ENCODE measurements at places on chromosomes 2 and 18. TPM values are rescaled to one million over a fixed set of nuclear protein-coding genes. Genes with fewer than 3 reads are reported as not detected.
A peak's percentile ranks its signal among the peaks of the same experiment; 100 is the strongest.

Gene KCNS3
- 17.4 TPM for total RNA-seq

Gene EGR4
- 11.4 TPM for total RNA-seq

DNA sequence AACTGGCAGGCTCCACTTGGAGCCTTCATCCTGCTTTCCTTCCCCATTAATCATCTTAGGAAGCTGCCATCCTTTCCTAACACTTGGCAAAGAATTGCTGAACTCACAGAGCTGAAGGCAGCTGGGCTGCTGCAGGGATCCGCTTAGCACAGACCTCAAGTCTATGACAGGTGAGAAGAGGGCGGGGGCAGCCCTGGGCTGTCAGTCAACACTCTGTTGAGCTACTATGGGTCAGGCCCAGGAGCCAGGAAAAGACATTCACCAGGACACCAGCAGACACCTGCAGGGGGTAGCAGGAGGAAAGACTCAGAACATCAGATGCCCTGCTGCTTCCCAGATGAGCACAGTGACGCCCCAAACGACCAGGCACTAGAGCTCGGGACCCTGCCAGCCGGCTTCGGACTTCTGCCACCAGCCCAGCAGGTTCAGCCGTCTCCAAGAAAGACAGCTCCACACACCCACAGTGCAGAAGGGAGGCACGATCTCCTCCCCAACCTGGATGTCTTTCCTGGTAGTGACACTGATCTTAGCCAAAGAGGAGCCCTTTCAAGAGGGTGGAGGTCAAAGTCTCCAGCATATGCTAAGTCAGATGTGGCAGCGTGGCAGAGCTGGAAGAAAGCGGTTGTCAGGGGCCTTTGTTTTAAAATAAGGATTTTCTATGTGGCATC is 55.2 kb downstream of the SNORC start:
- H3K27ac ChIP-seq = no peak overlapping the region
- H3K4me1 ChIP-seq = peaks cover 6% of the 10 kb centered on the region
- no peaks in the 10 kb centered on the region for H3K36me3 ChIP-seq
- H3K4me3 ChIP-seq = no peak overlapping the region
- H3K27me3 ChIP-seq = peaks cover 13% of the 10 kb centered on the region
- no peak for DNase-seq

Gene EPHA4
- total RNA-seq = 88.8 TPM

Gene NCOA1
- 72.4 TPM for total RNA-seq

DNA sequence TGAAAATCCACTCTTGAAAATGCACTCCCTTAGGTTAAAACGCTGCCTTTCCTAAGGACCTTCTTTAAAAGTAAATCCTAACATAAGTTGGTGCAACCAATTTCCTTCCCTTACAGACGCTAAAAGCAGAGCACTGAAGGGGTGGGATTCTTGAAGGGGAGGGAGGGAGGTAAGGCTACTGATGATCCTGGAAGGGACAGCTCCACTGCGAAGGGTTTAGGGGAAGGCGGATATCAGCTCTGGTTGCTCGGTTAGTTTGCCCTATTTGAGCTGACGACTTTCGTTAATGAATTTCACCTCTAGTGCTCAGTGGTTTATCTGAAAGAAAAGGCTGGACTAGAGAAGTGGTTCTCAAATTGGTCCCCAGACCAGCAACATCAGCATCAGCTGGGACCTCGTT is 49.7 kb upstream of the SIGLEC15 start:
- no peak for DNase-seq
- H3K27me3 ChIP-seq = no peaks in the 10 kb centered on the region
- no peaks in the 10 kb centered on the region for H3K36me3 ChIP-seq
- peak overlapping the region; percentile 46 for H3K27ac ChIP-seq
- H3K4me3 ChIP-seq = peak overlapping the region; percentile 27

- H3K4me1 ChIP-seq = peaks cover 7% of the 10 kb centered on the region
- H3K27ac ChIP-seq = no peak overlapping the region
- H3K4me3 ChIP-seq = no peak overlapping the region
Measured at GRCh38 chr2:159111346-159111927, 143.0 kb downstream of the TANC1 start.

DNA sequence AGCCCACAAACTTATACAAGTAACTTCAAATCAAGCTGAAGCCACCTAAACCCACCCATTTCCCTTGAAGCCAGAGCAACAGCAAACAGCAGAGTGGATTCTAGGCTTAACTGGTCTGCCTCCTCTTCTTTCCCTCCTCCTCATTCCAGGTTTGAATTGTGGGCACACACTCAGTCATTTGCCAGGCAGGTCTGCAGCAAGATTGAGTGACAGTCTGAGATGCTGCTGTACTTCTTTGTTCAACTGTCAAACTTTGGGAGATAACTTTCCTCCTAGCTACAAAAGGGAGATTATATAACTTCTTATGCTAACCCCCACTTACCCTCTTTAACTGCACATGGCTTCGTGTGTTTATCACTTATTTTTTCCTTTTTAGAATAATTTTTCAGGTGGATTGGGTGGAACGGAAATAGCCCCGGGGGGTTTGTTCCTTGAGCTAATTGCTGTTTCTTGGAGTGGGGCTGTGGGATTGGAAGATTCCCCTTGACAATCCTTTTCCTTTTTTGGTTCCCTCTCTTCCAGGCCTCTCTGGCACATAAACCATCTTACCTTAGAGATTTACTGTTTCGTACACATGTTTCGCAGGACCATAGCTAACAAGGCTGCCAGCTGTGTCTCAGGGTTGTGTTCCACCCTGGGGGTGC is 55.0 kb downstream of the RNF144A start:
- no peak for DNase-seq
- no peaks in the 10 kb centered on the region for H3K27me3 ChIP-seq
- H3K4me3 ChIP-seq = no peak overlapping the region
- no peaks in the 10 kb centered on the region for H3K4me1 ChIP-seq
- H3K27ac ChIP-seq = no peak overlapping the region

- H3K27ac ChIP-seq = no peak overlapping the region
Measured at GRCh38 chr18:54075689-54076088, 148.8 kb downstream of the MBD2 start.

DNA sequence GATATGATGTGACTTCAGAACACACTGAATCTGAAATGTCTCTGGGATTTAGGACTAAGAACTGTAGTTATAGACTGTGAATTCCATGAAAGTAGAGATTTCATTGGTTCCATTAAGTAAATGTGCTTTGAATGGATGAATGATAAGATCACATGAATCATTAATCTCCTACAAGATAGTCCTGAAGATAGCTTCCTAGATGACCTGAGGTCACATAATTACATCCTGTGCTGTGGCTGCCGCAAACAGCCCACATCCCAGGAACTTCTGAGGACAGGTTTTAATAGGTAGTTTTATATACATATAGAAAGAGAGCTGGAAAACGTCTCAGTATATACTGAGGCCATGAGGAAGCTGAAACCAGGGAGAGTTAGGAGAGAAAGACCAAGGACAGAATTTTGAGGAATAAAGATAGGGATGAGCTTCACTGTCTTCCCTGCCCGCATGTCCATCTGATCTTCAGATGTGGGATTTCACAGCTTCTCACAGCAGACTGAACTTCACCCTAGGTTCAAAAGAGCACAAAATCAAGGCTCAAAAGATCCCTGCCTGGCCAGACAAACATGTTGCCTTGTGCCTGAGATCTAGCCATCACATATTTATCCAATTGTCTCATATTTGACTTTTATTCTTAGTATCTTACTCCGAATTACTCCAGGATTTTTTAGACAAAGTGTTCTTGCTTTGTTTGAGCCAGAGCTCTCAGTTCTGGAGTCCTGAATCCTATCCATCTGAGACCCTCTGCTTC is 188.2 kb downstream of the IRS1 start:
- no peaks in the 10 kb centered on the region for H3K36me3 ChIP-seq
- H3K27ac ChIP-seq = no peak overlapping the region
- no peaks in the 10 kb centered on the region for H3K4me1 ChIP-seq
- DNase-seq = no peak

DNA sequence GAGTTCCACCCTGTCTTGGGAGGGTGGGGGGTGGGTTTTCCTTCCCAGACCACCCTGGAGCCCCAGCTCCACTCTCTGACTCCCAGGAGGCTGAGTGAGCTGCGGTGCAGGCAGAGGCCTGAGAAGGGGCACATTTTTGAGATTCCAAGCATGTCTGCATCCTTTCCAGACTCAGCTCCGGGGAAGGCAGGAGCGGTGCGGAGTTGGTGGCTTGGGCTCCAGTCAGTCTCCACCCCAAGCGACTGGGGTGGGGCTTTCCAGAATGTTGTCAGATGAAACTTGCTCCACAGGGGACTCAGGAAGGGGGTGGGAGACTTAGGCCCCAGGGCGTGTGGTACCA is 44.2 kb upstream of the HS6ST1 start:
- peak; percentile 55 for DNase-seq
- H3K4me1 ChIP-seq = no peaks in the 10 kb centered on the region
- no peak overlapping the region for H3K27ac ChIP-seq
- H3K27me3 ChIP-seq = no peaks in the 10 kb centered on the region
- H3K36me3 ChIP-seq = no peaks in the 10 kb centered on the region

DNA sequence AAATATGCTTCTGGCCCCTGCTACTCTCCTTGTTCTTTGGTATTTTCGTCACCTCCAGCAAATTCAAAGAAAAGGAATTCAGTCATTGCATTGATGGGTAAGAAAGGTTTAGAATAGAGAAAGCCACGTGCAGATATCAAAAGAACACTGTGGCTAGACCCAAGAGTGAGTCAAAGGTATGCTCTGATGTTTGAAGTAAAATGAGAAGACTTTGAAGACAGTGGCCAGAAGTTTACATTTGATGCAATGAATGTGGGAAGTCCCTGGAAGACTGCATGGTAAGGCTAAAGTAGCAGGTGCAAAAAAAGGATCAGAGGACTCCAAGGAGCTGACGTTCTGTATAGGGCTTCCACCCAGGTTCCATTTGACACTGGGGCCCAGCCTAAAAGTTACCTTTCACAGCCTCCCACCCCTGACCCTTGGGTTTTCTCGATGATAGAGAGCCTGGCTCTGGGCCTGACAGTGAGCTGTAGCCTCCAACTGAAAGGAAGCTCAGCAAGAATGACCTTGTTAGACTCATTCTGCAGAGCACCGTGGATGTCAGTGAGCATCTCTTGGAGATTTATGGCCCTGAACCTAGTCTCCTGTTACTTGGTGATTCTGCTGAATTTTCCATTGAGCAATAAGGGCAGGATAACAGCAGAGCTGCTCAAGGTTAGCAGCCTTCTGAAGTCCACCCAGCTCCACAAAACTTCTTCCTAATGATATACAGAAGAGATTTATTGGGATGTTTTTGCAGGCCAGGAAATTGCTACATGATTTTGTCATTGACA is 223.7 kb upstream of the RBBP8 start:
- no peaks in the 10 kb centered on the region for H3K36me3 ChIP-seq
- no peaks in the 10 kb centered on the region for H3K27me3 ChIP-seq
- H3K27ac ChIP-seq = no peak overlapping the region
- no peak overlapping the region for H3K4me3 ChIP-seq
- H3K4me1 ChIP-seq = no peaks in the 10 kb centered on the region

- no peak overlapping the region for H3K4me3 ChIP-seq
- no peaks in the 10 kb centered on the region for H3K4me1 ChIP-seq
- H3K36me3 ChIP-seq = no peaks in the 10 kb centered on the region
- H3K27ac ChIP-seq = no peak overlapping the region
- H3K27me3 ChIP-seq = no peaks in the 10 kb centered on the region
Measured at GRCh38 chr18:69968039-69968438, 20.4 kb upstream of the CD226 start.

DNA sequence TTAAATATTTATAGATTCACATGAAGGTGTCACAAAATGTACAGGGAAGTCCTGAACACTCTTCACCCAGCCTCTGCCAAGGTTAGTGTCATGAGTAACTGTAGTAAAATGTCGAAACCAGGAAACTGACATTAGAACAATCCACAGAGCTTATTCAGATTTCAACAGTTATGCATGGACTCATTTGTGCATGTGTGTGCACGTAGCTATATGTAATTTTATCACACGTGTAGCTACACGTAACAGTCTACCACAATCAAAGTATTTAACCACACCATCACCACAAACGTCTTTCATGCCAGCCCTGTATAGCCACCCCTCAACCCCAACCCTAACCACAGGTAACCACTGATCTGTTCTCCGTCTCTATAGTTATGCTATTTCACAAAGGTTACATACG is 211.7 kb upstream of the REV1 start:
- H3K4me3 ChIP-seq = no peak overlapping the region
- no peaks in the 10 kb centered on the region for H3K27me3 ChIP-seq
- H3K27ac ChIP-seq = no peak overlapping the region
- no peaks in the 10 kb centered on the region for H3K4me1 ChIP-seq

DNA sequence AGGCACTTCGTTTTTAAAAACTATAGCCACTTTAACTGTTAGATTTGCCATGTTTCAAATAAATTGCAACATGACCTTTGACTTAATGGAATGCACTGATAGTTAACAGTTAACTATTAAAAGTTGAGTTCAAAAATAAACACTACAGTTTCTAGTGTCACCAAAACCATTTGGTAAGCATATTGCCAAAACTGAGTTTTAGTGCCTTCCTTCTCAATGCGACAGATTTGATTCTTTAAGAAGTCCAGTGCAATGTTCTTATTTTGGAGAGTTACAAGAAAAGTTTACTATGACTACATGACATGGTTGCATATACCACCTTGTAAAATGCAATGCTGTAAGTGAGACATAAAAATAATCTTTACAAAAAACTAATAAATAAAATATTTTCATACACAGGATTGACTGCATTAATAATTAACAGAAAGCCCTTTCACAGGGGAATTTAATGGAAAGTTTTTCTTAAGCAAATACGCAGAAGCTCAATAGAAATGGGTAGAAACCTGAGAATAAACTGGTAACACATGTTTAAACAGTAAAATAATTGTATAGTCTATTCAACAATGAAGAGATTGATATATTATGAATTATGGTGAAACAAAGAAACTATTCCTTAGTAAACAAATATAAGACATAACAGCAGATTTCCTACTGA is 53.8 kb downstream of the GRB14 start:
- H3K4me1 ChIP-seq = no peaks in the 10 kb centered on the region
- no peaks in the 10 kb centered on the region for H3K27me3 ChIP-seq
- H3K36me3 ChIP-seq = no peaks in the 10 kb centered on the region
- DNase-seq = no peak

Gene TCF23
- total RNA-seq = not detected

DNA sequence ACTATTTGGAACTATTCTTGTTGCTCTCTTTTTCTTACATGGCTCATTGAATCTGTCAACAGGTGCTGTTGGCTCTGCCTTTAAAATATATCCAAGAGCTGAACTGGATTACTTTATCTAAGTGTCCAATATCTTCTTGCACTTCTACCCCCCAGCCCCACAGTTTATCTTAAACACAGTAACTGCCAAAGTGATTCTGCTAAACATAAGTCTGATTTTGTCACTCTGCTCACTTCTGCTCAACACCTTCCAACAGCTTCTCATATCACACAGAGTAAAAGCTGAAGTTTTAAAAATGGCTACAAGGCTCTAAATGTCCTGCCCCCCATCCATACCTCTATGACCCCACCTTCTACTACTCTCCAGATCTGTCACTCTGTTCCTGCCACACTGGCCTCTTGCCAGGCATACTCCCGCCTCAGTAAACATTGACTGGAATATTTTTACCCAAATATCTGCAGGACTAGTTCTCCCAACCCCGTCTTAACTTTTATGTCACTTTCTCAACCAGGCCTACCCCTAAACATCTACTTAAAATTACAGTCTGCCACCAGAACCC is 130.7 kb downstream of the CCDC148 start:
- DNase-seq = no peak
- H3K4me3 ChIP-seq = no peak overlapping the region
- no peaks in the 10 kb centered on the region for H3K4me1 ChIP-seq
- H3K27me3 ChIP-seq = no peaks in the 10 kb centered on the region

GRCh38 chr2:151771599-151772358 is 37.5 kb upstream of the NEB start:
- no peaks in the 10 kb centered on the region for H3K36me3 ChIP-seq
- H3K4me3 ChIP-seq = no peak overlapping the region
- H3K27ac ChIP-seq = no peak overlapping the region
- DNase-seq = no peak

GRCh38 chr18:33817096-33817495 is 239.1 kb downstream of the ASXL3 start:
- H3K4me1 ChIP-seq = no peaks in the 10 kb centered on the region
- H3K27ac ChIP-seq = no peak overlapping the region
- no peaks in the 10 kb centered on the region for H3K36me3 ChIP-seq

Measured in prostate gland (tissue), 2 donors.